Stimulated activated naive CD4-positive, alpha-beta T cell treated with Interleukin-2 at 50 U/mL for 16 hours (primary cell): ENCODE measurements at places on chromosomes 4 and X.

GRCh38 chr4:121308328-121308663 lies 72.5 kb downstream of the QRFPR start:
- no peak for DNase-seq

- no peak for DNase-seq
Observed at GRCh38 chr4:156547891-156548290, 423.7 kb downstream of the PDGFC start.

DNA sequence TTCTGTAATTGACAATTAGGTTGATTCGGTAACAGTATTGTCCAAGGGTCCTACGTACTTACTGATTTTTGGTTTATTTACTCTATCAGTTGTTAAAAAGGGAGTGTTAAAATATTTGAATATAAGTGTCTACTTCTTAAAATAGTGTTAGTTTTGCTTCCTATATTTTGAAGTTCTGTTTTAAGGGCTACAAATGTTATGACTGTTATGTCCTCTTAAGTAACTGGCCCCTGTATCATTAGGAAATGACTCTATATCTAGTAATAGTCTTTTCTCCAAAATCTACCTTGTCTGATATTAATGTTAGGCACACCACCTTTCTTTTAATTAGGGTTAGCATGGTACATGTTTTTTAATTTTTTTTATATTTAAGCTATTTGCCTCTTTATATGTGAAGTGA lies 30.1 kb downstream of the ANKRD50 start:
- DNase-seq, result no peak

DNA sequence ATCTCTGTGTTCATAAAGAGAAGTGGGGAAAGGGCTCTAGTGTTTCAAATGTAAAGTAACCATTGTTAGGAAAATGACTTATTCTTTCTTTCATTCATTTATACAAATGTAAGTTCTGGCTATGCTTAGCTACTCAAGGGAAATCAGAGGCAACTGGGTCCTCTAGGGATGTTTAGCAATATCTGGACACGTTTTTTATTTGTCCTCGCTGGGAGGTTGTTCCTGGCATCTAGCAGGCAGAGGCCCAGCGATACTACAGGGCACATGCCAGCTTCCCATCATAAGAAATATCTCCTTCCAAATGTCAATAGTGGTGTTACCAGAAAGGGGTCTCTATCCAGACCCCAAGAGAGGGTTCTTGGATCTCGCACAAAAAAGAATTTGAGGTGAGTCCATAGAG lies 150.0 kb downstream of the VCX3A start:
- no peak for DNase-seq

DNA sequence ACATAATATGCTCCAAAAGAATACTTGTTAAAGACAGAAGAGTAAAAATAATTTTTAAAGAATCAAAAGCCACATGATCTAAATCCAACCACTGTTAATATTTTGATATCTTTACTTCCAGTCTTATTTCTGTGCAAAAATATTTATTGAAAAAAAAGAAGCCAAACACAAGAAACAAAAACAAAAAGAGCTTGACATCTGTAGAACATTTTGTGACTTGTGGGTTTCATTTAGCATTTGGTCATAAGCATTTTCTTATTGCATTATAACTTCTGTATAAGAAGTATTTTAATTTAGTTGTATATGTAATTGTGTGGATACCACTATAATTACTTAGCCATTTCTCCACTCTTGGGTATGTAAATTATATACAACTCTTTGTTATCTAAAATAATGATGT lies 63.1 kb downstream of the DIPK2B start:
- DNase-seq, result no peak

DNA sequence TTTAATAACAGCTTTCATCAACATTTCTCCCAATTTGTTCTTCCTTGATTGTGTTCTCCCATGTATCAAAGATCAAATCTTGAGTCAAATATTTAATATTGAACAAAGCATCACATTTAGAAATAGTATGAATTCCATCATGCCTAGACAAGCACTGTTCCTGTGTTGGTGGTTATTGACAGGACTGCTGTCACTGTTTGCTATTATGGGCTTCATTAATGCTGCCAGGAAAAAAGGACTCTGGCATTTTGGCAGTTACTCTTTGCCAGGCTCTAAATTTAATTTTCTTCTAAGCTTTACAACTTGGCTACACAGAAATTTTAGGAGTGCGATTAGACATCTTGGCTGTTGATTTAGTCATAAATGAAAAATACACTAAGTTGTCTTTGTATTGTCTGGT lies 295.9 kb upstream of the NRK start:
- no peak for DNase-seq

DNA sequence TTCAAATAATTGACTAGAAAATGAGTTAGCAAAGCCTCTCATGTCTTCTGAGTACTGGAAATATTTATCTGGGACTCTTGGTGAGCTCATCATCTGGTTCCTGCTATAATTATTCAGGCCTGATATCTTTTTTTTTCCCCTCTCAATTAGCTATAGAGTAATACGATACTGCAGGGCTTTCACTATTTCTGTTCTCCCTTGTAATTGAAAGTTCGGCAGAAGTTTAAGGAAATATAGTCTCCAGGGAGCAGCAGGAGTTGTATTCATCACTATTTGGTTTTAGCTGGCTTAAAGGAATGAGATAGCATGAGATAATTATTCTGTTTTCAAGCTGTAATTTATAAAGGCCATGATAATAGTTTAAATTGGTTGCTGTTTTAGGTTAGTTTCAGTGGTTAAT lies 378.6 kb upstream of the EPHA5 start:
- DNase-seq, result no peak

GRCh38 chr4:16583764-16584163 lies 314.7 kb downstream of the LDB2 start:
- no peak for DNase-seq

- DNase-seq, result no peak
Observed at GRCh38 chr4:121177246-121178137, 13.4 kb upstream of the TNIP3 start.

DNA sequence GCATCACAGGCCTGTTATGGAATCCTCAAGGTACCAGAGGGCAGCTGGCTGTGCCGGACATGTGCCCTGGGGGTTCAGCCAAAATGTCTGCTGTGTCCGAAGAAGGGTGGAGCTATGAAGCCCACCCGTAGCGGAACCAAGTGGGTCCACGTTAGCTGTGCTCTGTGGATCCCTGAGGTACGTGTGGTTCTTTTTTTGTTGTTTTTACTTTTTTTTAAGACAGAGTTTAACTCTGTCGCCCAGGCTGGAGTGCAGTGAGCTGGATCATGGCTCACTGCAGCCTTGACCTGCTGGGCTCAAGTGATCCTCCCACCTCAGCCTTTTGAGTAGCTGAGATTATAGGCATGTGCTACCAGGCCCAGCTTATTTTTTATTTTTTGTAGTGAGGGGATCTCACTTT lies 46.1 kb downstream of the JADE1 start:
- DNase-seq, result no peak

GRCh38 chr4:105197777-105198176 lies 51.1 kb downstream of the TET2 start:
- DNase-seq, result no peak

GRCh38 chr4:170015285-170015684 lies 10.9 kb downstream of the MFAP3L start:
- no peak for DNase-seq

DNA sequence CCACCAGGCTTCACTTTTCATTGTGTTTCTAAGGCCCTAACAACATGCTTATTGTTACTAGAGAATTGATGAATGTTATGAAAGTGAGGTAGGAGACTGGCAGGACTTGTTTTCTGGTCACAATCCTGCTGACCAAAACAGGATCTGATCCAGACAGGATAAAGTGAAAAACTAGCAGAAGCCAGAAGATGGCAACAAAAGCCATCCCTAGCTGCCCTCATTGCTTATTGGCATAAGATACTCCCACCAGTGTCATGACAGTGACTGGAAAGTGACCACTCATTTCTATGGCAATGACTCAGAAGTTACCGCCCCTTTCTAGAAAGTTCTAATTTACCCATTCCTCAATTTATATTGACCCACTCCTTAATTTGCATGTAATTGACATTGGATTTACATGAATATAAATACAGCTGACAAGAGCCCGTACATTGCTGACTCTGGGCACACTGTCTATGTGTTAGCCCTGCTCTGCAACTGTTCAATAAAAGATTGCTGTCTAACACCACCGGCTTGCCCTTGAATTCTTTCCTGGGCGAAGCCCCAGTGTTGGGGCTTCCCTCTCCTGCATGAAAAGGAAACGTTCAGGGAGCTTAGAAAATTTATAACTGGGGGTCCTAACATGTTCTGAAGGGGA lies 30.0 kb upstream of the FGG start:
- DNase-seq, result no peak

- no peak for DNase-seq
Observed at GRCh38 chr4:37648084-37648817, 37.9 kb downstream of the RELL1 start.

- DNase-seq, result no peak
Observed at GRCh38 chr4:188779581-188779980, 640.3 kb downstream of the TRIML1 start.

DNA sequence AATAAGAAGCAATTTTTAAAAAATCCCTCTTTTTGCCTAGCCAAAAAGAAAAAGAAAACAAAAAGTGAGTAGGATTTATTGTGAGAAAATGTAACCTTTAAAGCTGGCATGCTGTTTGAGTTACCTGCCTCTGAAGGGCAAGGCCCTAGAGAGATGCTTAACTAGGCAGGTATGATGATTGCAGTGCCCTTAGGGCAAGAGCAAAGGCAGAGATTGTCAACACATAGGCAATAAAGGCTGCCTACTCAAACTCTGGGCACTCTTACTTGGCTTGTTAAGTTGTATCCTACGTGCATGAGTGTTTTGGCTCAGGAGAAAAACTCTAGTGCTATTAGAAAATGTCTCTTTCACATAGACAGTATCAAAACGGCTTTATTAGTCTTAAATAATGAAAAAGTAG lies 306.0 kb downstream of the RPA4 start:
- DNase-seq, result no peak

DNA sequence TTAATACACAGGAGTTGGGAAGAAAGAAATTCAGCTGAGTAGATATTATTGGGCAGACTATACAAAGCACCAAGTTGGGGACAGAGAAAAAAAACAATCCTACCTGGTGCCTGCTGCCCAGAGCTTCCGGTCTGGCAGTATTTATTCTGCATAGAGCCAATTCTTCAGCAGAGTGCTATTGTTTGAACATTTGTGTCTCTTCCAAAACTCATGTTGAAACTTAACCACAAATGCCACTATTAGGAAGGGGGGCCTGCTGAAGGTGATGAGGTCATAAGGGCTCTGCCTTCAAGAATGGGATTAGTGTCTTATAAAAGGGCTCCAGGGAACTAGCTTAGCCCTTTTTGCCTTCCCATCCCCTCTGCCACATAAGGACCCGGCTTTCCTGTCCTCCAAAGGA lies 136.2 kb downstream of the EVC2 start:
- no peak for DNase-seq

DNA sequence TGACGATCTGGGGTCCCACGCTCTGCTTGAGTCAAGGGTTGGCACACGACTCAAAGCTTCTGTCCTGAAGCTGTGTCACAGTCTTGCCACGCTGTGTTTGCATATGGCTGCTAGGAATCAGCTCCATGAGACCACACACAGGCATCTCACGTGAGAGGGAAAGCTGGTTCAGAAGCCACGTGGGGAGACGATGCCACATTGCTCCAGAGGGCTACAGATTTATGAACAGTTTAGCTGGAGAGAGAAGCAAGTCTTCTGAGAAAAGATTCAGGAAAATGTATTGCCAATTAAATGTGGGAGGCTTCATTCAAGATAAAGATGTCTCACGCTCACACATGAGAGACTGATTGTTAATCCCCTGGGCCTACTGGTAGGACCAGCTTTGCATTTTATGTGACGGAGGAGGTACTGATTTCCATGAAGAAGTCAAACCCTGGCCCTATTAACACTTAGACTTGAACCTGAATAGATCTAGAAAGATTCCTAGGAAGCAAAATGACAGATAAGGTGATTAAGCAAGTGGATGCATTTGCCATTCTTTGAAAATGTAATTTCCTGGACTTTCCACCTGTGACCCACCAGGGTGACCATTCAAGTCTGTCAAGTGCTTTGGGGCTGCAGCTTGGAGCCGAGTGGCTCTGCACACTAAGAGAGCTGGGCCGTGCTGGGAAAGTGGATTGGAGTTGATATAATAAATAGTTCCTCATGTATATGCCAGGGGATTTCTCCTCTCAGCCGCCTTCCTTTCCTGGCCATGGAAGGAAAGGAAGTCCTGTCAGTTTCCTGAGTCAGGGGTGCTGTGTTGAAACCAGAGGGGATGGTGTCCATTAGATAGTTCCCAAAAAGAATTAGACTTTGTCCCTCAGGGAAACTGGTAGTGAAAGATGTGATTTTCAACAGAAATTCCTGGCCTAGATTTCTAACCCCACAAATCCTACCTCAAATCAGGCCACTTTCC lies 29.0 kb downstream of the ENPP6 start:
- DNase-seq, result no peak

- DNase-seq, result no peak
Observed at GRCh38 chr4:46947541-46947940, 38.5 kb upstream of the COX7B2 start.

- DNase-seq, result no peak
Observed at GRCh38 chr4:143025081-143025704, 159.5 kb upstream of the USP38 start.

- DNase-seq, result no peak
Observed at GRCh38 chrX:148024425-148025148, 43.5 kb downstream of the FMR1NB start.

DNA sequence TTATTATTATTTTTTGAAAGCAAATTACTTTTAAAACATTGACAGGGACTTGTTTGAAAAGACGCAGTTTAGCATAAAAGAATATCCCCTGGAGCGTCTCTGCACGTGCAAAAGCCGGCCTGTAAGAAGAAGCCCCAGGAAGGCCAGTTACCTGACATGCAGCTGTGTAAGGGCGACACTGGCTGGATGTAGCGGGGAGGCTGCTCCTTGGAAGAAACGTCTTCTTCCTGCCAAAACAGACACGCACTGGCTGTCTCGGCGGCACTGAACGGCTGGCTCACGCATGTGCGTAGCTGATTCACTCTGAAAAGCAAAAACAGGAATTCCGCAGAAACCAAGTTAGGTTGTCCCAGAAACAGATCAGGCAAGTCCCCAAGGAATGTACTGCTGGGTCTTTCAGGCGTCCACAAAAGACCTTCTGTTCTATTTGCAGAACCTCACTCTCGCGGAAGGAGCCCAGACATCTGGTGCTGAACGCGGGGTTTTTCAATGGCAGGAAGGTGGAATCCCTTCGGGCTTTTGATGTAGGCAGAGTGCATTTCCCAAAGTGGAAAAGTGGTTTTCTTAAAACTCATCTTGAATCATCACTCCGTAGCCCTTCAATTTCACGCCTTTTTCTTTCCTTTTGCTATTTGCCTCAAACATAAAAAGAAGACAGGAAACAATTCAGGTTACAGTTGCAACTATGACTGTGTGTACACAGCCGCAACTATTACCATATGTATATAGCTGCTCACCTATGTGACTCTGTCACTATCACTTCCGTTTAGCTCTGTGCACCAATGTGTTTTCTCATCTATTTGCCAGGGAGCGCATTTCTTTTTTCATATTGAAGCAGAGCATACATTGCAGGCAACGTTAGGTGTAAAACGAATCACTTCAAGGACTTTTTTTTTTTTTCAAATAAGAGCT lies 38.1 kb upstream of the ARSH start:
- DNase-seq, result no peak

GRCh38 chr4:185192059-185192458 lies 11.7 kb downstream of the CFAP97 start:
- DNase-seq, result no peak
